ENCODE measurements at places on chromosomes 3 and 15.

DNA sequence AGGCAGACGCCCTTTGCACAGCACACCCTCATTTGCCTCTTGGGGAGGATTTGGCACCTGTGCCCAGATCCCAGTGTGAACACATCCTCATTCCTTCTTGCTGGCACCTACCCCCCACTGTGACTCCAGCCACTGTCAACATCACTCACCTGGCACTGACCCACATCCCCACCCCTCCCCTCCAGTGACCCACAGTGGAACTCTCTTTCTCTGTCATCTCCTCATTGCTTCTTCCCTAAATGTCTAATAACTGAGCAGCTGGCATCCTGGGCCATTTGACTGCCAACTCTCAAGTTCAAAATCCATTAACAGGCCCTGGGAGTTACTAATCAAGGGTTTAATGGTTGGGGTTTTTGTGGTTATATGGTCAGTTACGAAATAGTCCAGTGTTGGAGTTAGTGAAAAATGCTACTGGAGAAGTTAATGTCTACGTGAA lies 14.4 kb downstream of the SNAPC5 start:
- no peak for DNase-seq

DNA sequence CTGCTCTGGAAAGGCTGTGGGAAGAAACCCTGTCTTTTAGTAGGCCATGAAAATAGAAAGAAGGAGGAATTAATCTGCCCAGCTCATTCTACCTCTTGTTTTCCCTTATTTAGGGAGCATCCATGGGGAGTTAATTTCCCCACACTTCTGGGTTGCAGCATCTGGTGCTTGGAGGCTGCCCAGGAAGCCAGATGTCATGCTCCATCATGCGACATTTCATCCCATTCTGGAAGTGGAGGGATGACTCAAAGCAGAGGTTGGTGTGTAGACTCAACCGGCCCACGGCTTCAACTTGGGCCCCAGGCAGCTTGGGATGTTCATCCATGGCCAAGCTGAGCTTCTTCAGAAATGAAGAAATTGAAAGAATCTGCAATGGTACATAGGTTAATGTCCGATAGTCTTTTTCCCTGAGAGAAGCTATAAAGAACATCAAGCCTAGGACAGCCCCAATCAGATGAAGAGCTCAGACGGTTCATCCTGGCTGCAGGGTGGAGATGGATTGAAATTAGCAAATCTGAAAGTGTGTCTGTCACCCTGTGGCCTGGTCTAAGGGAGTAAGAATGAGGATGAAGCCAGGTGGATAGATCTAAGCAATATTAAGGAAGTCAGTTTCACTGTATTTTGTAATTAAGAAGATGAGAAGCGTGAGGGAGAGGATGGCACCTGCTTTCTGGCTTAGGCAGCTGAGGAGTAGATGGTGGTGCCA lies 24.5 kb upstream of the PROK2 start:
- no peak for DNase-seq

- DNase-seq: no peak
These were observed 11.8 kb downstream of the KLF13 start for GRCh38 chr15:31338318-31338878.

- DNase-seq: no peak
These were observed 32.0 kb downstream of the ZBTB38 start for GRCh38 chr3:141400073-141400971.

- DNase-seq: peak; percentile 46
These were observed 25.5 kb downstream of the SETD5 start for GRCh38 chr3:9422712-9423424.

All from H7 (cell line).